ENCODE measurements at places on chromosomes 7 and 10.

GRCh38 chr7:102413611-102414010, 17.4 kb downstream of the PRKRIP1 start:
- DNase-seq: no peak

DNA sequence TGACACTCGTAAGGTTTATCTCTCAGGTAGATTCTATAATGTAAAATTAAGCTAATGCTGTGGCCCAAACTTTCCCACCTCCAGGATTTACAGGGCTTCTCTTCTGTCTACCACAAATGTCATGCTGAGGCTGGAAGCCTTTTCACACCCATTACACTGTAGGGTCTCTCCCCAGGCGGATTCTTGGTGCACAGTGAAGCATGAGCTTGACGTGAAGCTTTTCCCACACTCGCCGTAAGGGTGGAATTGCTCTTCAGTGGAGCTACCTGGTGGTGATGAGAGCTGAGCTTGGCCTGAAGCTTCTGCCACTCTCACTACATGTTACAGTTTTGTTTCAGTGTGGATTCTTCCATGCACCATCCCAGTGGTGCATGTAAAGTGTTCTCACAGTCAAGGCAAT, 11.4 kb downstream of the FAM200A start:
- no peak for DNase-seq

- DNase-seq: no peak
Measured at GRCh38 chr7:37726016-37726415, 42.5 kb downstream of the GPR141 start.

DNA sequence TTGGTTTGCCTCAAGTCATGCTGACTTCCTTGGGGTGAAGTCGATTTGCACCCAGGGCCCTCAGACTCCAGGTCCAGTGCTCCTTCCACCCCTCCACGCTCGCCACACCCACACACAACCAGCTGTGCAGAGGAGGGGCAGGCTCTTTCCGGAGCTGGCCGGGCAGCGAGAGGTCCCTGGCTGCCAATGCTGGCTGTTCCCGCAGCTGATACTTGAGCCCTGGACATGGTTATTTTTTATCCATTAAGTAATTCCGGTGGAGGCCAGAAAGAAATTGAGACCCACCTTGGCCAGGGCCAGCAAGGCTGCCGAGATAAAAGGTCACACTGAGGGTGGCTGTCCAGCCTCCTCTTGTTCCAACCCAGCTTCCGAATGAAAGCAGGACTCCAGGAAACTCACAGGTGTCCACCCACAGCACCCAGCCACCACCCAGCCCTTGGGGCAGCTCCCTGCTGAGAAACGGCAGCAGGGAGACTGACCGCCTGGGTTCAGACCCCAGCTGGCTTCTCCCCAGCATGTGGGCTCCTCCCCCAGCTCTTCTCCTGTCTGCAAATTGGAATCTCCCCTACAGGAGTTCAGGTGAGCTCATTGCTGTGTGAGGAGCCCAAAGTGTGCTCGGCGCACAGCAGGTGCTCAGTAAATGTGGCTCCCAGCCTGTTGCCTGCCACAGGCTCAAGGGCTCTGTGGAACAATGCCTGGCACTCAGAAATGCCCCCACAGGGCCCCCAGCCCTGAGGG, 77.8 kb downstream of the PDGFA start:
- no peak for DNase-seq

- DNase-seq: no peak
Measured at GRCh38 chr10:48948470-48949037, 8.9 kb upstream of the LRRC18 start.

- DNase-seq: peak; percentile 53
Measured at GRCh38 chr7:152411389-152411788, 24.4 kb downstream of the KMT2C start.

DNA sequence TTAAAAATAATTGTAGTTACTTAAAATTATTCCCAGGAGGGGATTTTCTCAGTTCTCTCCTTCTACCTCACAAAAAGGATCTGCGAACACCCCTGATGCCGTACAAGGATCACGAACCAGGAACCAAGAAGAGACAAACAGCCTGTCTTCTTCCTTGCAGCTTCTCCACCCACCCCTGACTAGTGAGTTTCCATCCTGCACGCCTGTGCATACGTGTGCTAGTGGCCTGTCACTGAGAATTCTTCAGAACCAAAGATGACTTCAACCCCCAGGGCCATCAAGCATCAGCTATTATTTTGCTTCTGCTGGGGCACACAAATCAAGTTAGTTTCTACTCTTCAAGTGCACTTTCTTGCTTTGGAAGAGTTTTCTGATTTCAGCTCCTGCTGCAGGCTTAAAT, 175.5 kb upstream of the KLF6 start:
- DNase-seq: no peak

DNA sequence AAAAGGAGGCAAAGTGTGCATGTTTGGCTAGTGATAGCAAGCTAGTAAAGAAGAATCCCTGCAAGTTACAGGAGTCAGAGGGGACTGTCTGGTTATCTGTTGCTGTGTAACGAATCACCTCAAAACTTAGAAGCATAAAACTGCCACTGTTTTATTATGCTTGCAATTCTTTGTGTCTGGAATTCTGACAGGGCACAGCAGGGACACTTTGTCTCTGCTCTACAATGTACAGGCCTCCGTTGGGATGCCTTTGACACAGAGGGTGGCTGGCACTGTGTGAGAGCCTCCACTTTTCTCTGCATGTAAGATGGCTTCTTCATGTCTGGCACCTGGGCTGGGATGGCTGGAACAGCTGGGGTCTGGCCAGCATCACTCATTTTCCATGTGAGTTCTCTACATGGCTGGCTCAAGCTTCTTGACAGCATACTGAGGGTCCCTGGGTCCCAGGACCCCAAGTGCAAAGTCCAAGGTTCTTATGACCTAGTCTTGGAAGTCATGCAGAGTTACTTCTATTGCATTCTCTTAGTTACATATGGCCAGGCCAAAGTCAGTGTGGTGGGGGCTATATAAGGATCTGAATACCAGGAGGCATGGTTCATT, 276.9 kb downstream of the RPS24 start:
- DNase-seq: no peak

GRCh38 chr7:106347229-106347833, 62.5 kb upstream of the NAMPT start:
- DNase-seq: no peak

- no peak for DNase-seq
Measured at GRCh38 chr7:139658908-139659675, 118.7 kb downstream of the HIPK2 start.

DNA sequence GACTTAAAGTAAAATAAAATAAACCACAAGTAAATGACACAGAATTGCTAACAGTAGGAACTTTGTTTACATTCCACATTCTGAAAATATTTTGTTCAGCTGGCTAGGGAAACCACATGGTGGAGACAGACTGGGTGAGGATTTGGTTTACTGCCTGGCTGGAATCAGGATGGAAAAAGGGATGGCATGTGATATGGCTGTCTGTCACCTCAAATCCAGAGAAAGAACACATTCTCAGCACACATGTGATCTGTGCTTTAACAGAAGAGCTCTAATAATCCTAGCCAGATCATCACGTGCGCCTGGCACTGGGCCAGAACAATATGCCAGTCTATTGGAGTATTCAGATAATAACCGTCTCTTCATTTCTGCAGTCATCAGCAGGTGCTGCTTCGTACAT, 90.9 kb upstream of the PIP4K2A start:
- no peak for DNase-seq

DNA sequence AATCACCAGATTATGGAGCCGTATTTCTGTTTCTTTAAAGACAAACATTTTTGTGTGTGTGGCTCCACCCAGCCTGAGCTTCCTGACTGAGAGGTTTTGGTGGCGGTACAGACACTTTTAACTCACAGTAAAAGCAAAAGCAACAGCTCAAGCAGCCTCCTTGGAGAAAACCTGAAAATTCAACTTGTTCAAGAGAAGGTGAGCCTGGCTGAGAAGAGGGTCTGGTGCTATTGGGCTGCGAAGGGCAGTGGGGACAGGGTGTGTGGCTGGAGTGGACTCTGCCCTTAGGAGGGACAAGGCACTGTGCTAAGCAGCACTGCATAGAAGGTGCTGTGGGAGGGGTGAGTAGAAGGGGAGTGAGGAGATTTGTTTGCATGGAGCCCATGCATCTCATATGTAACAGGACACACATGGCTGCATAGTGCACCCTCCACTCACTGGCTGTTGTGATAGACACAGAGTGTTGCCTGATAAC, at the start of gene GIMAP7:
GIMAP7 (plus strand) TSS at position 125 of the 475 bp plus-strand sequence. CDS start 5,103 bp downstream, outside the sequence.
- DNase-seq: no peak

GRCh38 chr7:96612034-96612433, 97.6 kb downstream of the SEM1 start:
- no peak for DNase-seq

- DNase-seq: no peak
Measured at GRCh38 chr7:132155715-132156114, 420.6 kb downstream of the PLXNA4 start.

DNA sequence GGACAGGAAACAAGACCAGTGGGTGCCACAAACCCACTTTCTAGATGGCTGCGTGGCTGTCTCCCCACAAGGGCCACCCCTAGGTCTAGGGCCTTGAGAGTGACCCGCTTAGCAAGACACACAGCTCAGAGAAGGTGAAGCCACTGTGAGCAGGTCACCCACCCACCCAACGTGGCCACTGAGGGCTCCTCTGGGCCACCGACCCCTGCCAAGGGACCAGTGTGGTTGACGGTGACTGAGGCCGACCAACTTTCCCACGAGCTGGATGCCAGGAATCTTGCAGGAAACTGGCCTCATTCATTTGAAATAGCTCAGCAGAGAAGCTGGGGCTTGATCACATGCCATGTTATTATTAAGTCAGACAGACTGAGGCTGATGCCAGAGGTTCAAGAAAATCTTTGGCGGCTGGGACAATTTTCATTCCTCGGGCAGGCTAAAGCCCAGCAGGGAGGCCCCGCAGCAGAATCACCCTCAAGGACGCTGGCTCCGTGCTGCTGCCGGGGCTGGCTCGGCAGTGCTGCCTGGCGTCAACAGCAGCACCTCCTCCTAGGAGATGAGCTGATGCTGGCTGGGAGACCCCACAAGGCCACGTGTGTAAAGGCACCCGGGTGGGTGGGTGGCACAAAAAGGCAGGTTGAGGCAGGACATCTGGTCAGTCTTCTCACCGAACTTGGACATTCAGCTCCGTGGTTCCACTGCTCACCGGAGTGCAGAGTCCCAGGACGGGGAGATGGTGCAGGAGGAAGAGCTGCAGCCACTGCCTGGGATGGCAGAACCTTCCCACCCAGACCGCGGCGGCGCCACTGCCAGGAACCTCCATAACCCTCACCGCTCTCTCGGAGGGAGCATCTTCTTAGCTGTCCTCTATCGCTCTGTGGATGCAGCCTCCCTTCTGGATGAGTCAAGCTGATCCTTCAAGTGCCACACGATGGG, 57.8 kb downstream of the ZRANB1 start:
- DNase-seq: no peak

GRCh38 chr10:17019696-17020095, 109.9 kb downstream of the CUBN start:
- DNase-seq: no peak
